Right cardiac atrium (tissue), 5 donors: ENCODE measurements at places on chromosomes 3 and 15. TPM values are rescaled to one million over a fixed set of nuclear protein-coding genes. Genes with fewer than 3 reads are reported as not detected.

- peak; percentile 31 for DNase-seq
Observed at GRCh38 chr15:80404057-80404760, at the start of gene ARNT2. ARNT2 (plus strand) TSS chr15:80404382; CDS start chr15:80404516, 134 bp downstream.

Gene GRIP2
- 14.5 TPM for total RNA-seq

DNA sequence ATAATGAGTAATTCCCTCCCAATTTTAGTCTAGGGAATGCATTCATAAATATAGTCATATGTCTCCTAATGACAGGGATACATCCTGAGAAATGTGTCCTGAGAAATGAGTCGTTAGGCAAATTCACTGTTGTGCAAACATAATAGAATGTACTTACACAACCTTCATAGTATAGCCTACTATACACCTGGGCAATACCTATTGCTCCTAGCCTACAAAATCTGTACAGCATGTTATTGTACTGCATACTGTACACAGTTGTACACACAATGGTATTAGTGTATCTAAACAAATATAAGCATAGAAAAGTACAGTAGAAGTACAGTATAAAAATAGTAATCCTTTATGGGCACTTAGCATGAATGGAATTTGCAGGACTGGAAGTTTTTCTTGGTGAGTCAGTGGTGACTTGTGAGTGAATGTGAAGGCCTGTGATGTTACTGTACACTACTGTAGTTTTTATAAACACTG is 6.6 kb downstream of the DTWD1 start:
- DNase-seq: no peak

Gene NPAP1
- 0.03 TPM for total RNA-seq

Gene CD200R1
- total RNA-seq: 1.8 TPM

DNA sequence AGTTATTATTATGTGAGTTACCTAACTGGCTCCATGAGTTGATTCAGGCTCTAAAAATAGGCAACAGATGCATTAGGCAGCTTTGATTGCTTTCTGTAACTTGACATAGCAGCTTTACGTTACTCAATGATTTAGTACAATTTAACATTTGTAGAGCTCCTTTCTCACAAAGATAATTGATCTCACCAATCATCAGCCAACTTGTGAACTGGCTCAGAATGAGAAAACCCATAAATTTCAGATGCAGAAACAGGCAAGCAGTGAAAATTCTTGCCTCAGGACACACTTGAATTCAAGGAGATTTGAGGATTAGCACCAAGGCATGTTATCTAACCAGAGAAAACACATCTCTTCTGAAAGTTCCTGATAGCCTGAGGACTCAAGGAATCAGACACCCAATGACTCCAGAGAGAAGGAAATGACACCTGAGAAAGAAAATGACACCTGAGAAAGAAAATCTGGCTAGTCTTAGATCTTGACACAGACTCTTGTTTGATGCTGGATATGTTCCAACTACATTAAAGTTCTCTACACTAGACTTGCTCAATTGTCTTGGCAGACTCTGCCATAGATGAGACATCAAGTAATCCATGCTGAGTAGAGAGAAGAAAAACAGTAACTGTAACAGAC is 315.1 kb upstream of the CBLB start:
- DNase-seq: no peak

Gene STX19
- not detected for total RNA-seq
